ENCODE measurements at places on chromosomes 2 and 18.
A peak's percentile ranks its signal among the peaks of the same experiment; 100 is the strongest.

DNA sequence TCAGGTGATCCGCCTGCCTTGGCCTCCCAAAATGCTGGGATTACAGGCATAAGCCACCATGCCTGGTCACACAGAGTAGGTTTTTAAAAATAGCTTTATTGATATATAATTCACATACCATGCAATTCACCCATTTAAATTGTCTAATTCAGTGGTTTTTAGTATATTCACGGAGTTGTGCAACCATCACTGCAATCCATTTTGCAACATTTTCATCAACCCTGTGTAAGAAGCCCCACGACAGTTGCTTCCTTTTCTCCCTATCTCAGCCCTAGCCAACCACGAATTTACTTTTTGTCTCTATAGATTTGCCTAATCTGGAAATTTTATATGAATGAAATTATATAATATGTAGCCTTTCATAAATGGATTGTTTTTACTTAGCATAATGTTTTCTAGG, 266.4 kb downstream of the NAPG start:
- peak; percentile 83 for DNase-seq

DNA sequence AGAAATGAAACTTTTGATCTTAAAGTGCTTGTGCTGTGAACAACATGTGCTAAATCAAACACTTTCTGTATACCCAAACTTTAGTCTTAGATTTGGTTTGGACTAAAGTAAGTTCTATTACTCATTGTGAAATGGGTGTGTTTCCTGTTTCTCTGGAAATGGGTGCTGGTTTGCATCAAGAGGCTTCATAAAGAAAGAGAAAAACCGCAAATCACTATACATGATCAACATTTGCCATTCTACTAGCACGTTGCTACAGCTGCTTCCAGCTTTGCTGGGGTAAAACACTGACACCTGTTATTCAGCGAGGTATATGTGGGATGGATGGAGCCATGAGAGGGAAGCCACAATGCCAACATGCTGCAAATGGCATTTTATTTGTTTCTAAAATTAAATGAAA, 547.0 kb upstream of the ACVR2A start:
- DNase-seq = no peak

- DNase-seq = peak; percentile 95
These were observed 23.7 kb downstream of the EFEMP1 start for GRCh38 chr2:55899881-55900280.

GRCh38 chr2:43020990-43021669, 205.3 kb downstream of the ZFP36L2 start:
- no peak for DNase-seq

GRCh38 chr18:45901654-45902210, 65.4 kb downstream of the EPG5 start:
- DNase-seq = no peak

DNA sequence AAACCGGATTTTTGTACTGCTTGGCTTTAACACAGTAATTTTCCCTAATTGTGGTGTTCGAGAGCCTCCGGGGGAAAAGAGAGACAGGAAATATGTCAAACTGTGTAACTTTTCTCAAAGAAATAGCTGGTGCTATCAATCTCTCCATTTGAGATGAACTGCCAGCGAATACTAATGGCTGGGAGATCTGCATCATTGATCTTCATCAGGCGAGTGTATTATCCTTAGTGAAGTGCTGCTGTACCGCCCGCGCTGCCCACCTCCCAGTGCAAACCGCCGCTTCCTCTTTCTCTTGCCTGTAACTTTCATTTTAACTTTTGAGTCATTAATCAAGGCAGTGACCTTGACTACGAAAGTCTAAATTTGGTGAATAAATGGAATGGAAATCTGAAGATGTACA, 246.1 kb upstream of the ST6GAL2 start:
- DNase-seq = peak; percentile 57

GRCh38 chr2:40451918-40452605, at the start of gene SLC8A1:
Gene SLC8A1, minus strand, starts transcription at chr2:40452090.
- no peak for DNase-seq

- DNase-seq = no peak
These were observed 131.4 kb upstream of the ID2 start for GRCh38 chr2:8550481-8550880.

DNA sequence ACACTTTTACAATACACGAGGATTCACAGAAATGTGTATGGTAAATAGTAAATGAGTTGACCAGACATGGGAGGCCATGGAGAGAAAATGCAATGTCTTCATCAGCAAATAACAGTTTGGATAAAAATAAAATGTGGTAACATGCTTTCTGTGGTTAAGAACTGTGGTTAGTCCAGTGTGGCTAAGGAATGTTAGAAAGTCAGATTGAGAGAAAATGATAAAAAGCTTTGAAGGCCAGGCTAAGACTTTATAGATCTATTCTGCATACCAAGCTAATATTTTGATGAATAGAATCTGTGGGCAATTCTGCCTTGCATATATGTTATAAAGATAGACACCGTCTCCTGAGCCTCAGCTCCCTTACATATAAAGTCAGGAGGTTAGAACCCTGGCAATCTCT, 215.9 kb downstream of the SOX11 start:
- no peak for DNase-seq

- peak; percentile 98 for DNase-seq
These were observed 309.0 kb upstream of the GULP1 start for GRCh38 chr2:187982668-187983067.

Data from MV-4-11 (cell line).